ENCODE measurements at places on chromosomes 7 and 10.

- no peak for DNase-seq
Measured at GRCh38 chr10:77026148-77026547, 611.5 kb downstream of the KCNMA1 start.

- DNase-seq = no peak
Measured at GRCh38 chr7:26645121-26645520, 219.3 kb downstream of the SKAP2 start.

DNA sequence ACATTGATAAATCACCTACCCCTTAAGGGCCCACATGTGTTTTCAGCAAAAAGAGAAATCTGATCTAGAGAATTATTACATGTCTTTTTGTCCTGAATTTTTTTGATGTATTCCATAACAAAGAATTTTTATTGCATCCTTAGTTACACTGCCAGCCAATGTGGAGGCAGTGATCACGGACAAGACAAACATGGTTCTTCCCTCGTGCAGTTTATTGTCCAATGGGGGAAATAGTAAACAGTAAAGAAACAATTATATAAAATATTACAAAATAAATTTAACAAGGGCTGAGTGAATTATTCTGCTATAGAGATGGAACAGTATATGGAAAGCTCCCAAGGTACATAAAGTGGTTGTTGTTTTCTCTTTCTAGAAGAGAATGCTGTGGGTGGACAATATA is 2.0 kb downstream of the STEAP2 start:
- no peak for DNase-seq

- DNase-seq = peak; percentile 46
Measured at GRCh38 chr7:131218727-131219128, 108.9 kb upstream of the MKLN1 start.

GRCh38 chr10:22501863-22502262 is 156.6 kb downstream of the SPAG6 start:
- DNase-seq = no peak

- DNase-seq = peak; percentile 33
Measured at GRCh38 chr7:51067757-51068156, 248.9 kb downstream of the COBL start.

DNA sequence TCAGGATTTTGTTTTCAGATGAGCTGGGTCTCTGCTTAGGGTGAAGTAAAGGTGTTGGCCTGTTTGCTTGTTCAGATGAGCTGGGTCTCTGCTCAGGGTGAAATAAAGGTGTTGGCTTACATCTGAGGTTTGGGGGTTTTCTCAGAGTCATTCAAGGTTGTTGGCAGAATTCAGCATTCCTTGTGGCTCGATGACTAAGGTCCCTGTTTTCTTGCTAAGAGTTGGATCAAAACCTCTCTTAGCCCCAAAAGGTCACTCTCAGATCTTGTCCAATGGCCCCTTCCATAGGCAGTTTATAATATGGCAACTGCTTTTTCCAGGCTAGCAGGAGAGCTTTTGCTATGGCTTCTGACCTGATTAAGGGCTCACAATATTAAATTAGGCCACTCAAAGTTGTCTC is 106.6 kb downstream of the ADAM22 start:
- no peak for DNase-seq

DNA sequence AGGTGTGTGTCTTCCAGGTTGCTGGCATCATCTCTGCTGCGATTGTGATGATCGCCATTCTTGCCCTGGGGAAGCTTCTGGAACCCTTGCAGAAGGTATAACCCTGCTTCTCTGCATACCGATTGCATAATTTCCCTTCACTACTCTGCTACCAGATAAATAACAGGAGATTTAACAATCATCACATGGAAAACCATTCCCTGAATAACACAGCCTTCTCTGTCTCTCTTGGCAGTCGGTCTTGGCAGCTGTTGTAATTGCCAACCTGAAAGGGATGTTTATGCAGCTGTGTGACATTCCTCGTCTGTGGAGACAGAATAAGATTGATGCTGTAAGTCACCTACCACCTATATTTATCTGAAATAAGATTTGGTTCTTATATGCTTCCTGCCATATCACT is 33.8 kb downstream of the SLC26A4 start:
- DNase-seq = no peak

GRCh38 chr7:22277375-22277774 is 79.6 kb downstream of the RAPGEF5 start:
- no peak for DNase-seq

- no peak for DNase-seq
Measured at GRCh38 chr7:140576589-140576988, 64.0 kb downstream of the DENND2A start.

GRCh38 chr10:98006266-98006665 is 24.2 kb downstream of the CRTAC1 start:
- no peak for DNase-seq

GRCh38 chr7:146090023-146090645 is 26.5 kb upstream of the CNTNAP2 start:
- DNase-seq = peak; percentile 79

DNA sequence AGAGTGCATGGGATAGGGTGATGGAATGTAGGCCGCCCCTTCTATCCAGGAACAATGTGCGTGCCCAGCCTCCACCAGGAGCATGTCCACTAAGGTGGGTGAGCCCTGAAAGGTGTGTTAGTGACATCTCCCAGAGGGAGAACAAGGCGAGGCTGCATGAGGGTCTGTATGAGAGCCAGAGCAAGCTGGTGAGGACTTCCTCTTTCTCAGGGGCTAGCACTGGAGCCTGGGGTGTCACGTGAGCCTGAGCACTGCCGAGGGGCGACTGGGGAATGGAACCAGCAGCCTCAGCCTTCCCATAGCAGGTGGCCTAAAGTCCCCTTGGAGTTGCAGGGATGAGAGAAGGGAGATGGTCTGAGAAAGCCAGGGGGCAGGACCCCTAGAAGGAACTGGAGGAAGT is 156.3 kb upstream of the COBL start:
- no peak for DNase-seq

GRCh38 chr7:18653381-18654155 is 158.0 kb downstream of the HDAC9 start:
- DNase-seq = no peak

DNA sequence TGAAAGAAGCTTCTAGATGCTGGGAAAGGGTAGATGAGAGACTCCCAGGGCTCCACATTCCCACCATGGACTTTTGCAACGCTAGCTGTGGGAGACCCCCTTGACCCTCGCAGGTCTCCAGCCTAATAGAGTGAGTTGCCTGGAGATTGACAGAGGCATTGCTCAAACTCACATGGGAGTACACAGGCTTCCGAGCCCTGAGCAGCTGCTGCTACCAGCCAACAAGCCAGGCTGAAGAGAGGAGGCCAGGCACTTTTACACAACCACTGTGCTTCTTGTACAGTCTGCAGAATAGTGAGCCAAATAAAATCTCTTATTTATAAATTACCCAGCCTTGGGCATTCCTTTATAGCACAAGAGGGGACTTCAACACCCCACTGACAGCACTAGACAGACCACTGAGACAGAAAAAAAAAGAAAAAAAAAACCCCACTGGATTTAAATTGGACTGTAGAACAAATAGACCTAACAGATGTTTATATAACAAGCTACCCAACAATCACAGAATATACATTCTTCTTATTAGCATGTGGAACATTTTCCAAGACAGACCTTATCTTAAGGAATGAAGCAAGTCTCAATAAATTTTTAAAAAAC is 146.2 kb downstream of the ZFAND4 start:
- no peak for DNase-seq

- no peak for DNase-seq
Measured at GRCh38 chr7:100686822-100687211, 7.2 kb downstream of the GIGYF1 start.
